ENCODE measurements at places on chromosomes 13 and 19. TPM values are rescaled to one million over a fixed set of nuclear protein-coding genes. Genes with fewer than 3 reads are reported as not detected.

- no peaks in the 10 kb centered on the region for H3K27me3 ChIP-seq
- no peaks in the 10 kb centered on the region for H3K36me3 ChIP-seq
- peak; percentile 21 for DNase-seq
- peak overlapping the region; percentile 51 for H3K27ac ChIP-seq
- H3K4me3 ChIP-seq, result no peak overlapping the region
These were observed 98.0 kb downstream of the ESD start for GRCh38 chr13:46698910-46699460.

TRAPPC5 gene
- 65.9 TPM for total RNA-seq

DNA sequence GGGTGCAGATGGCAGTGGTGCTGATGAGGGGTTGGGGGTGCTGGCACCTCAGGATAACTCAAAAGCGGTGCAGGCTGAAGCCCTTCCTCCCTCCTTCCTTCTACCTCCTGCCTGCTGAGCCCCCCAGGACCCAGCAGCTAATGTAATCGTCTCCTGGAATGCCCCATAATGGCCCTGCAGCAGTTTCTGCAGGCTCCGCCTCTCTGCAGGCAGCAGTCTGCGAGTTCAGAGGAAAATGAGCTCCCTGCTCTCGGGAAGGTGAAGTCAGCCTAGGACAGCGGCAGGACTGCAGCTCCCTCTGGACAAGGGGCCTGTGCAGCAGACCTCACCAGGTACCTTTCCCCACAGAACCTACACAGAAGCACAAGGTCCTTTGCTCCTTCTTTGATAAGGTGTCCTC, 130.9 kb downstream of the ZDHHC20 start:
- H3K27ac ChIP-seq, result no peak overlapping the region
- DNase-seq, result no peak
- H3K27me3 ChIP-seq, result no peaks in the 10 kb centered on the region
- no peaks in the 10 kb centered on the region for H3K36me3 ChIP-seq
- H3K4me3 ChIP-seq, result no peak overlapping the region

KIR3DL2 gene
- not detected for total RNA-seq

GRCh38 chr13:42420304-42420703, 148.4 kb downstream of the AKAP11 start:
- no peak overlapping the region for H3K27ac ChIP-seq
- no peaks in the 10 kb centered on the region for H3K4me1 ChIP-seq
- no peaks in the 10 kb centered on the region for H3K36me3 ChIP-seq
- H3K4me3 ChIP-seq, result no peak overlapping the region
- DNase-seq, result no peak

DNA sequence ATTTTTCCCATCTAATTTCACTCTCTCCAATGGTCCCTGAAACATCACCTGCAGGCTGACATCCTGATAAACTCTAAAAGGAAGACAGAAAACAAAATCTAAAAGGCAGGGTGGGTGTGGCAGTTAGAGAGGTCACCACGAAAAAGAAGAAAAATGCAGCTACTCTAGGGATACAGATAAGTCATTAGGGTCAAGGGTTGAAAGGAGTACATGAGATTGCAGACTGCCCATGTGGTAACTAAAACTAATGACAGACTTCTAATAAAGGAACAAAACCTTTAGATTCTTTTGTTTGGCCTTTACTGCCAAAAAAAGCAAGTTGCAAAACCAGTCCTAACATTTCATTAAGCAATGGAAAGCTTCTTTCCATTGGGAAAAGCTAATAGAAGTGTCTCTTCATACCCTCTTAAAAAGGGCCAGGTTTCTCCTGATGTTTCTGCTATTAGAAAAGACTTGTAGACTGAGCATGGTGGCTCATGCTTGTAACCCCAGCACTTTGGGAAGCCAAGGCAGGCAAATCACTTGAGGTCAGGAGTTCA, 31.0 kb downstream of the THSD1 start:
- no peak overlapping the region for H3K4me3 ChIP-seq
- no peaks in the 10 kb centered on the region for H3K27me3 ChIP-seq
- H3K27ac ChIP-seq, result no peak overlapping the region
- H3K4me1 ChIP-seq, result peaks cover 19% of the 10 kb centered on the region
- H3K36me3 ChIP-seq, result no peaks in the 10 kb centered on the region

MAG gene
- 0.72 TPM for total RNA-seq

- DNase-seq, result no peak
- H3K36me3 ChIP-seq, result no peaks in the 10 kb centered on the region
- no peaks in the 10 kb centered on the region for H3K4me1 ChIP-seq
- no peak overlapping the region for H3K4me3 ChIP-seq
- no peaks in the 10 kb centered on the region for H3K27me3 ChIP-seq
These were observed 540.0 kb downstream of the LMO7 start for GRCh38 chr13:76175961-76176725.

- no peak for DNase-seq
- H3K27me3 ChIP-seq, result no peaks in the 10 kb centered on the region
- peaks cover 28% of the 10 kb centered on the region for H3K4me1 ChIP-seq
- H3K4me3 ChIP-seq, result peak overlapping the region; percentile 82
These were observed 4.3 kb downstream of the KLF2 start for GRCh38 chr19:16328824-16329482.

TYROBP gene
- total RNA-seq, result 19.4 TPM

GRCh38 chr13:34886987-34887386, 55.1 kb upstream of the NBEA start:
- H3K27me3 ChIP-seq, result no peaks in the 10 kb centered on the region
- no peak for DNase-seq
- no peak overlapping the region for H3K4me3 ChIP-seq
- H3K36me3 ChIP-seq, result no peaks in the 10 kb centered on the region
- H3K4me1 ChIP-seq, result no peaks in the 10 kb centered on the region

SIGLEC5 gene
- total RNA-seq, result not detected

MISP3 gene
- total RNA-seq, result 4.7 TPM

KCNRG gene
- total RNA-seq, result not detected

DNA sequence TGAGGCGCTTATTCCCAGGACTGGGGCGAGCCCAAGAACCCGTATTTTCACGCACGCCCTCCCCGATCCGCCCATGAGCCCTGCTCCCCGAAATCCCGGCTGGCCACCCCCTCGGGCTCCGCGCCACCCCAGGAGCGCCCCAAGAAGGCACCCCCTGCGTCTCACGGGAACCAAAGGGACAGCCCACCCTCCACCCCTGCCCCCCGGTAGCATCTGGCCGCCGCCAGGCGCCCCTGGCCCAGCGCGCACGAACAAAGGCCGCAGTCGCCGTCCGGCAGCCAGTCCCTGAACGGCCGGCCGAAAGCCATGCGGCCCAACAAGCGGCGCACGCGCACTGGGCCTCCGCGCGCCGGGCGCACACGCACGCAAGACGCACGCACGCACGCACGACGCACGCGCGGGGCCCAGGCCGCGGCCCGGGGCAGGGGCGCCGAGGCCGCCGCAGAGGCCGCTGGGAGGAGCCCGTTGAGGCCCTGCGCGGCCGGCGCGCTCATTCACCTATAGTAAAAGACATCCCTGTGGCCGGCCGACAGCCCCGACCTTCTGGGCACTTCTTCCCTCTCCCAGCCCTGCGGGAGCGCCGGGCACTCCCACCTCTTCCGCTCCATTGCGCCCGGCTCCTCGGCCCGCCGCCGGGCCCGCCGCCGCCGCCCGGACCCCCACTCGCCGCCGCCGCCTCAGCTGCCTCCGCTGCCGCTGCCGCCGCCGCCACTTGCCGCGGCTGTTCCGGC, 476 bp downstream of the MBD3 start:
- H3K4me1 ChIP-seq, result peaks cover 27% of the 10 kb centered on the region
- peak overlapping the region; percentile 92 for H3K4me3 ChIP-seq
- peaks cover 8% of the 10 kb centered on the region for H3K36me3 ChIP-seq
- peak; percentile 89 for DNase-seq
- peak overlapping the region; percentile 96 for H3K27ac ChIP-seq

GRCh38 chr19:6734096-6734696, 3.2 kb downstream of the GPR108 start:
- H3K4me3 ChIP-seq, result no peak overlapping the region
- H3K27ac ChIP-seq, result no peak overlapping the region
- no peaks in the 10 kb centered on the region for H3K36me3 ChIP-seq
- peaks cover 23% of the 10 kb centered on the region for H3K4me1 ChIP-seq
- peak; percentile 51 for DNase-seq
- H3K27me3 ChIP-seq, result no peaks in the 10 kb centered on the region

GRCh38 chr19:18385675-18386542, at the start of gene GDF15:
TSS of gene GDF15 (plus strand) at chr19:18386158. CDS start at chr19:18386190, 32 bp downstream.
- H3K4me3 ChIP-seq, result no peak within 1 kb of the TSS
- no peaks in the 10 kb centered on the region for H3K36me3 ChIP-seq
- no peaks in the 10 kb centered on the region for H3K27me3 ChIP-seq
- DNase-seq, result peak; percentile 70
- peaks cover 19% of the 10 kb centered on the region for H3K4me1 ChIP-seq

GRCh38 chr13:76656056-76656455, 230.1 kb downstream of the KCTD12 start:
- no peak overlapping the region for H3K27ac ChIP-seq
- H3K4me1 ChIP-seq, result peaks cover 13% of the 10 kb centered on the region
- H3K4me3 ChIP-seq, result no peak overlapping the region
- DNase-seq, result no peak

SIGLEC12 gene
- total RNA-seq, result 0.21 TPM

DNA sequence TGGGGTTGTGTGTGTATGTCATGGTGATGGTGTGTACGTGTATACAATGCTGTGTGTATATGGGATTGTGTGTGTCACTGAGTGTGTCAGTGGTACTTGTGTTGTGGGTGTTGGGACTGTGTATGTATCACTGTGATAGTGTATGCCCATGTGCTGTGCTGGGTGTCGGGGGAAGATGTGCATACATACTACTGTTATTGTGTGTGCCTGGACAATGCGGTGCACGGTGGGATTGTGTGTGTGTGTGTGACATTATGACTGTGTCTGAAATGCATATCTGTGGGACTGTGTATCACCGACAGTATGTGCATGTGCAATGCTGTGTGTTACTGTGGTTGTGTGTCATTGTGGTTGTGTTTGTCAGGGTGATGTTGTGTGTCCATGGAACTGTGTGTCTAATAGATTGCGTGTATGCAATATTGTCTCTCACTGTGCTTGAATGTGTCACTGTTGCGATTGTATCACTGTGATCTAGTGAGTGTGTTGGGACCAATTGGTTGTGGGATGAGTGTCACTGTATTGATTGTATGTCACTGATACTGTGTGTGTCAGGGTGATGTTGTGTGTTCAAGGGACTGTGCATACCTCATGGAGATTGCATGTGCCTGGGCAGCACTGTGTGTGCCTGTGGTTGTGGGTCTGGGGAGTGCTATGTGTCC, 11.0 kb upstream of the BBC3 start:
- no peak overlapping the region for H3K27ac ChIP-seq
- H3K27me3 ChIP-seq, result peaks cover 18% of the 10 kb centered on the region
- H3K4me3 ChIP-seq, result no peak overlapping the region
- H3K4me1 ChIP-seq, result peaks cover 44% of the 10 kb centered on the region
- DNase-seq, result no peak

PARP4 gene
- total RNA-seq, result 20.7 TPM

- H3K27me3 ChIP-seq, result no peaks in the 10 kb centered on the region
- no peak for DNase-seq
- H3K27ac ChIP-seq, result no peak overlapping the region
- H3K36me3 ChIP-seq, result no peaks in the 10 kb centered on the region
These were observed 336.8 kb downstream of the DNAJC15 start for GRCh38 chr13:43360171-43360570.

DNA sequence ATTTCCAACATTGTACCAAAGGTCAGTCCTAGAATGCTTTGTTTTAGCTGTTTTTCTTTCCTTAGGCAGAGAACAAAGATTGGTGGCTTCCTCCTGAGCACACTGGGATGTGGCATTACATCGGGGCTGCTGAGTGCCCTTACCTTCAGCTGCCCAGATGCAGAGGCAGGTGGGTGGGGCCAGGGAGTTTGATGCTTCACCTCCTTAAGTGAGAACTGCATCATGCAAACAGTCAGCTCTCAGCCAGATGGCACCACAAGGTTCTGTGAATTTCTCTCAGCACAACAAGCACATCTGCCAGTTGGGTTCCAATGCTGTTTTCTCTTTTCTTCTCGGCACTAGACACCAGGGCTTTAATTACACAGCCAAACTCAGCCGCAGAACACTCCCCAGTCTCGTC, 87.4 kb upstream of the UBL3 start:
- no peak overlapping the region for H3K27ac ChIP-seq
- no peak overlapping the region for H3K4me3 ChIP-seq
- no peaks in the 10 kb centered on the region for H3K4me1 ChIP-seq
- H3K27me3 ChIP-seq, result no peaks in the 10 kb centered on the region

- H3K4me3 ChIP-seq, result no peak overlapping the region
- no peaks in the 10 kb centered on the region for H3K4me1 ChIP-seq
- DNase-seq, result no peak
- no peaks in the 10 kb centered on the region for H3K27me3 ChIP-seq
These were observed 15.0 kb downstream of the ARHGEF7 start for GRCh38 chr13:111130116-111130508.

DNA sequence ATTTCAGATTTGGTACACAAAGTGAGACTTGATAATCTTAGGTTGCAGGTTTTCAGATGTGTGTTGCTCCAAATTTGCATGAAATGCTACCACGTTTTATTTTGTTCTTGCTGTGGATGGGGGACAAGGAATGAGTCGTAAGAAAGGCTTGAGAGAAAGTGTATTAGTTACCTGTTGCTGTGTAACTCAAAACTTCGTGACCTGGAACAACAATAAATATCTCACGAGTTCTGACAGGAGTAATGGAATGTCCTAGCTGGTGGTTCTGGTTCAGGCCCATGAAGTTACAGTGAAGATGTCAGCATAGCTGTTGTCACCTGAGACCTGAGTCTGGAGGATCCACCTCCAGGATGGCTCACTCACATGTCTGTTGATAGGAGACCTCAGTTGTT, 1.2 kb downstream of the ZNF8 start:
- peaks cover 21% of the 10 kb centered on the region for H3K4me1 ChIP-seq
- DNase-seq, result no peak
- H3K27ac ChIP-seq, result peak overlapping the region; percentile 93
- H3K36me3 ChIP-seq, result peaks cover 6% of the 10 kb centered on the region
- H3K27me3 ChIP-seq, result no peaks in the 10 kb centered on the region

KLK15 gene
- total RNA-seq, result not detected

DNA sequence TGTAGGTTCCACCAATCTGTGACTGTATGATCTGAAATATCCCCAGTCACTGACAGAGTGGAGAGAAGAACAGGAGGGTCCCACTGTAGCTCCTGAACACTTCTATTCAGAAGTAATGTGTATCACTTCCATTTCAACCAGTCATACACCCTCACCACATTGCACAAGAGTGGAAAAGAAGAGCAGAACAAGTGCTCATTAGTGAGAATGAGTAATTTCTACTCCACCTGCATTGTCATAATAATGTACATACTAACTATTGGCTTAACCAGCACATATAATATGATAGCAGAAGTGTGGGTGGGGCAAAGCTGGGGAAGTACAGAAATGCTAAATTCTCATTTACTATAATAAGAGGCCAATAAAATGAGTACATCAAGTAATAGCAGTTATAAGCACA, 342.7 kb downstream of the LMO7 start:
- H3K4me1 ChIP-seq, result no peaks in the 10 kb centered on the region
- H3K4me3 ChIP-seq, result no peak overlapping the region
- H3K27me3 ChIP-seq, result no peaks in the 10 kb centered on the region

GRCh38 chr19:41310033-41310831, at the start of gene CCDC97:
TSS of gene CCDC97 (plus strand) at chr19:41310172. CDS start at chr19:41310311, 139 bp downstream.
- DNase-seq, result peak; percentile 95
- peak within 1 kb of the TSS; percentile 41 for H3K4me3 ChIP-seq
- H3K27ac ChIP-seq, result peak within 1 kb of the TSS; percentile 93
- no peaks in the 10 kb centered on the region for H3K27me3 ChIP-seq

GRCh38 chr19:18895038-18895823, 727 bp downstream of the CERS1 start:
- H3K36me3 ChIP-seq, result peaks cover 8% of the 10 kb centered on the region
- peak; percentile 46 for DNase-seq
- peaks cover 15% of the 10 kb centered on the region for H3K4me1 ChIP-seq
- H3K27me3 ChIP-seq, result peaks cover 4% of the 10 kb centered on the region
- H3K4me3 ChIP-seq, result peak overlapping the region; percentile 48
- H3K27ac ChIP-seq, result no peak overlapping the region

EPS8L1 gene
- total RNA-seq, result 1.5 TPM

MEDAG gene
- 14.2 TPM for total RNA-seq

PSG7 gene
- total RNA-seq, result not detected

Measured in heart left ventricle (tissue), 16 donors.